ENCODE measurements at places on chromosomes 7 and 10.

- DNase-seq: peak; percentile 54
These were observed 108.5 kb upstream of the TMEM168 start for GRCh38 chr7:112898432-112899290.

DNA sequence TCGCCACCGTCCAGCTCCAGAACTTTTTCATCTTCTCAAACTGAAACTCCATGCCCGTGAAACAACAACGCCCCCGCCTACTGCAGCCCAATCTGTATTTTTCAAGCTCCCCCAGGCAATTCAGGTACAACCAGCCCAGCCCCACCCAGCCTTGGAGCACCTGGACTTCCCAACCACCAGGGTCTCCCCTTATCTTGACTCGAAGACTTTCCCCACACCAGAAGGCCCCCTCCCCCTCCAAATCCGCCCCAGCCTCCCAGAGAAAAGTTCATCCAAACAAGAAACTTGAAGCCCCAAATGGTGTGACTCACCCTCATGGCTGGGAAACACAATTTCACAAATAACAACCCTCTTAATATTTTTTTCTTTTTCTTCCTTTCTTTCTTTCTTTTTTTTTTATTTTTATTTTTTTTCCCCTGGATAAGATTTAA is 10.6 kb downstream of the ZCCHC24 start:
- DNase-seq: peak; percentile 64

DNA sequence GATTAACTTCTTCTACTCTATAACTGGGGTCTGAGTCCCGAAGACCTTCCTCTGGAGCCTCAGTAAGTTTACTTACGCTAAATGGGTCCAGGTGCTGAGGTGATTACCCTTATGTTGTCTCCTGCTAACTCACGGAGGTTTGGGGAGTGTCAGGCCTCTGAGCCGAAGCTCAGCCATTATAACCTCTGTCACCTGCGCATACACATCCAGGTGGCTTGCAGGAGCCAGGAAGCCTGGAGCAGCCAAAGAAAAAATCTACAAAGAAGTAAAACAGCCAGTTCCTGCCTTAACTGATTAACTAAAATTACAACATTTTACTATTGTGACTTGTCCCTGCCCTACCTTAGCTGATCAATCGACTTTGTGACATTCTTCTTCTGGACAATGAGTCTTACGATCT is 350.7 kb downstream of the GLRX3 start:
- DNase-seq: no peak

- peak; percentile 17 for DNase-seq
These were observed 32.9 kb upstream of the CCDC71L start for GRCh38 chr7:106693677-106694353.

DNA sequence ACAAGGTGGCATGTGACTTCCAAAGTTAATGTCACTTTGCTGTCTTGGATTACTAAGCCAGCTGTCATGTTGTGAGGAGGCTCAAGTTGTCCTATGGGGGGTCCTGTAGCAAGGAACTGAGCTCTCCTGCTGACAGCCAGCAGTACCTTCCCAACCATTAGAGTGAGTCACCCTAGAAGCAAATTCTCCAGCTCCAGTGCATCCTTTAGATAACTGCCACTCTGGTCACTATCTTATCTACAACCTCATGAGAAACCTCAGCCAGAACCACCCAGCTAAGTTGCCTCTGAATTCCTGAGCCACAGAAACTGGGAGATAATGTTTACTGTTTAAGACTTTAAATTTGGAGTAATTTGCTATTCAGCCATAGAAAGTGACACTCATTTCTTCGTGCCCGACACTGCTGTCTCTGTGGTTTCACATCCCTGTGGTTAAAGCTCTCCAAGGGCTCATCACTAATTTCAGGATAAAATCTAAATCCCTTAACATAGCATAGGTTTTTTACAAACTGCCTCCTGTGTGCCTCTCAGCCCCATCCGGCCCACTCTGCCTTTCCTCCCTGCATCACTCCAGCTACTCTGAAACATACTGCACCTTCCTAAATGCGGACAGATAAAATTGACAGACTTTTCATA is 83.5 kb downstream of the PRR15 start:
- no peak for DNase-seq

DNA sequence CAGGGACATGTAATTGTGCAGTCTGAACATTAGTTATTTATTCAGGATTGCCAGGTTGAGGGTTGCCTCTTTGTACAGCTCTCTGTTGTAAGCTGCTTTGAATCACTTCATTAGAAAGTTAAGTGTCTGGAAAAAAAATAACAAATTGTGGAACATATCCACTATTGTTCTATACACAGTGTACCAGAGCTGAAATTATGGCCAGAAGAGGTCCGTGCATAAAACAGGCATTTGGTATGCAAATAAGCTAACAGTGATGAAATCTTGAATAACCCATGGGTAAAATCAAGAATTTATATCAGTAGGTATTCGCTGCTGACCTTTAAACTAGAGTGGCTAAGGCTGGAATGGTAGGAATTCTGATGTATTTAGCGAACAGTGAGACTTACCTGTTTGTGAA is 152.1 kb downstream of the LHFPL3 start:
- no peak for DNase-seq

- DNase-seq: no peak
These were observed 37.4 kb downstream of the ZNRF2 start for GRCh38 chr7:30321882-30322192.

DNA sequence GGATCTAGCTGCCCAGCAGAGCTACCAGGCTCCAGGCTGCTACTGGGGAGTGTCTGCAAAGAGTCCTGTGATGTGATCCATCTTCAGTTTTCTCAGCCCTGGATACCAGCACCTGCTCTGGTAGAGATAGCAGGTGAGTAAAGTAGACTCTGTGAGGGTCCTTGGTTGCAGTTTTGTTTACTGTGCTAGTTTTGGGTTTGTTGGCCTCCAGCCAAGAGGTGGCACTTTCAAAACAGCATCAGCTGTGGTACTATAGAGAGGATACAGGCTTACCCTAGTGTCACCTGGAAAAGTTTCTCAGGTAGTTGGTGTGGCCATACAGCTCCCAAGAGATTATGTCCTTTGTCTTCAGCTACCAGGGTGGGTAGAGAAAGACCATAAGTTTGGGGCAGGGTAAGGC is 56.3 kb downstream of the MTERF1 start:
- no peak for DNase-seq

- no peak for DNase-seq
These were observed 18.6 kb downstream of the FGFR2 start for GRCh38 chr10:121579656-121580055.

- no peak for DNase-seq
These were observed 43.3 kb upstream of the EZH2 start for GRCh38 chr7:148927123-148928045.

- DNase-seq: no peak
These were observed 805 bp upstream of the WDFY4 start for GRCh38 chr10:48683868-48684267.

GRCh38 chr10:6751363-6751762 is 171.3 kb upstream of the PRKCQ start:
- no peak for DNase-seq

DNA sequence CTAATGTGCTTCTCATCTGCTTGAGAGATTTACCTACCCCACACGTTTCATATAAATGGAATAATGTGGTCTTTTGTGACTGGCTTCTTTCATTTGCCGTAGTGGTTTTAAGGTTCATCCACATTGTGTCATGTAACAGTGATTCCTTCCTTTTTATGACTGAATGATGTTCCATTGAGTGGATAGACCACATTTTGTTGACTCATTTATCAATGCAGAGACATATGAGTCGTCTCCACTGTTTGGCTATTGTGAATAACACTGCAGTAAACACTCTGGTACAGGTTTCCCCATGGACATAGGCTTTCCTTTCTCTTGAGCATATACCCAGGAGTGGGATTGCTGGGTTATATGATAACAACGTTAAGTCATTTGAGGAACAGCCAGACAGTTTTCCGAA is 2.0 kb upstream of the AOC1 start:
- DNase-seq: no peak

DNA sequence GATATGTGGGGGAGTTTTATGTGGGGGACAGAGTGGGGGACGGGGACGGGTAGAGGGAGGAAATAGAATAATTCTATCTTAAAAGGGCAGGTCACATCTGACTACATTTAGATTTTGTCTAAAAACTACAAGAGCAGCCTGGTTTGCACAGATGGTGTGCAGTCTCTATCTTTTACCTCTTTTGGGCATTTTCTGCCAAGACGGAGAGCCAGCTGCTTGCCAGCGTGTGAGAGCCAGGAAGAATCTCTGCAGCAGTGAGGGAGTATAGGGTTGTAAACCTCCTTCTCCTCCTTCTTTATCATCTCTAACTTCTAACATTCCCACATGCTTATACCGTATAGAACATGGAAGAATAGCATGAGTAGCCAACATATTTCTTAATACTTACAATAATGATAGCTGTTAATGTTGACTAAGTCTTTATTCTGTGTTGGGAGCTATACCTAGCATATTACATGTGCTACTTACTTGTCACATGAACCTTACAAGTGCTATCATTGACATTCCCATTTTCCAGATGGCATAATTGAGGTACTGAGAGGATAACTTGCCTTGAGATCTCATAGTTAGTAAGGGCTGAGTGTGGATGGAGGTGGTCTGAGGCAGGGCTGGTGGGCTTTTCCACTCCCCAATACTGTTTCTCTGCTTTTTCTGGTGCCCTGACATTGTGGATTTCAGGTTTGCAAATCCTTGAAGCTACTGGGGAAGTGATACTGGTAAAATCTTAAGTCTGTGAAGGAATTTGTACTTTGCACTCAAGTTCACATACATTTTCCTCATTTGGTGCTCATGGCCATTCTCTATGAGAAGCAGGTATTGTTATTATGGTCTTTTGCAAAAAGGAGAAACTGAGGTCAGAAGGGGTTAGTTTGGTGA is 1.1 kb downstream of the ENTPD1 start:
- no peak for DNase-seq

GRCh38 chr7:150451833-150452461 is 1.5 kb downstream of the GIMAP8 start:
- DNase-seq: no peak

- no peak for DNase-seq
These were observed at the start of gene PHYHIPL for GRCh38 chr10:59176241-59177030. Gene PHYHIPL, plus strand, starts transcription at chr10:59176643. Its CDS starts 211 bp downstream, at chr10:59176854.

- no peak for DNase-seq
These were observed 23.3 kb upstream of the ASCC1 start for GRCh38 chr10:72239409-72239808.

DNA sequence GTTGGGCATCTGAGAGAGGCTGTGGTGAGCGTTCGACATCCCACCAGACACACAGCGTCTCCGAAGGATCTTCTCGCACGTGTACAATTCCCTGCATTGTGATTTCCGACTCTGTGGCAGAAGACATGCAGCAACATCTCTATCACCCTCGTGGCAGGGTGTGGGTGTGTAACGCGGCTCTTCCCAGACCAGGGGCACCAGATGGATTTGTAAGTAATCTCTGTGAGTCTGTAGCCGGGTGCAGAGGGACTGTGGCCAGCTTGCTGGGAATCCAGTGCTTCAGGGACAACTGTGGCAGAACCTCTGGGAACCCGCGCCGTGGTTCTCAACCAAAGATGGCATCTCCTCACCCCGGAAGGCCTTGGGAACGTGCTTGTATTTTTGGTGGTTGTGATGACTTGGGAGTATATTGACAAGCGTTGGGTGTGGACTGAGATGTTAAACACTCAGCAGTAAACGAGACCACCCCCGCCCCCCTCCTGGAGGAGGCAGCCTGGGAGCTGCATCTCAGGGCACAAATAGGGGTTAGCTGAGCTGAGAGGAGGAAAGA is 21.2 kb downstream of the FOXL3 start:
- no peak for DNase-seq

All from HCEC 1CT (cell line).